NCI-H526 (cell line): ENCODE measurements at places on chromosomes 4 and X.

DNA sequence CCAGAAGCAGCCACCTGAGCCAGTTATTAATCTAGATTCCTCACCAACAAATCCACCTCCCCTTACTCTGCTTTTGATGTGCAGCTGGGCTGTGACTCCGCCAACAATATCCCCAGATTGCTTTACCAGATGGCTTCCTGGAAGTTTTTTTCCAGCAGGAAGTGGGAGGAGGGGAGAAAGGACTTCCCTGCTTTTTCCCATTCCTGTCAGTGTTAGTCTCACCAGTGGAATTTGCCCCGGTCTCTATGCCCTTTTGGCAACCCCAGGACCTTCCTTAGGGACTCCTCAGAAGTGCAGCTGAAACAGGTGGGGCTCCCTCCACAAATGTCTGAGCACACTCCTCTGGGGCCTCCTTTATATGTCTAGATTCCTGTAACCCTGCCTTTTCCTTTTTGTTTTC lies 465.2 kb upstream of the IGFBP7 start:
- DNase-seq, result no peak

DNA sequence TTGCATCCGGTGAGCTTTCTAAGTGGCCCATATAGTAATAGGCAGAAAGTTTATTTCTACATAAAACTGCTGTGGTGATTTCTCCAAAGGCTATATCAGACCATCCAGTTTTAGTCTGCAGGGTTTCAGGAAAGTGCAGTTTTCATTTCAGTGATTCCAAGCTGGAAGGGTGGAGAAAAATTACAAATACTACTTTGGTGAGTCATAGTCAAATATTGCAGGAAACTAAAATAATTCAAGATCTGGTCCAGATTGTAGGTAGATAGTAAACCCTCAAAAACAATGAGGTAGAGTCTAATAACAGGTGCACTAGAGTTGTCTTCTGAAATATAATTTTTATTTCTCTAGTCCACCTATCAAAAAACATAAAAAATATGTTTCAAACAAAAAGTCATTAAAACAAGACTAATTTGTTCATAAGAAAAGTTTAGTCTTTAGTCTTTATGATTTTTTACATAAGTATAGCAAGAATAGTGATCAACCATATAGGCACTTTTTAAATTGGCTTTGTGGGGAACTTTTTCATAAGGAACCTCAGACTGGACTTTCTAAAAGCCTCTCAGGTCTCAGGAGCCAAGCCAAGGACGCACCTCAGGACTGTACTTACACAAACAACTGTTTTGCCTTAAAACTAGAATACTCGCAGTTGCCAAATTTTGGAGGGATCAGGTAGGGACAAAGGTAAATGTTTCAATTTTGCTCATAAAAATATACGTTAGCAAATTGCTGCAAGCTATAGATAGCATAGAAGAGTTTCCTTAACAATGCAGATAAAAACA lies 101.8 kb upstream of the TLR3 start:
- DNase-seq, result no peak

GRCh38 chrX:109537324-109537665 lies 651 bp downstream of the NXT2 start:
- DNase-seq, result no peak

DNA sequence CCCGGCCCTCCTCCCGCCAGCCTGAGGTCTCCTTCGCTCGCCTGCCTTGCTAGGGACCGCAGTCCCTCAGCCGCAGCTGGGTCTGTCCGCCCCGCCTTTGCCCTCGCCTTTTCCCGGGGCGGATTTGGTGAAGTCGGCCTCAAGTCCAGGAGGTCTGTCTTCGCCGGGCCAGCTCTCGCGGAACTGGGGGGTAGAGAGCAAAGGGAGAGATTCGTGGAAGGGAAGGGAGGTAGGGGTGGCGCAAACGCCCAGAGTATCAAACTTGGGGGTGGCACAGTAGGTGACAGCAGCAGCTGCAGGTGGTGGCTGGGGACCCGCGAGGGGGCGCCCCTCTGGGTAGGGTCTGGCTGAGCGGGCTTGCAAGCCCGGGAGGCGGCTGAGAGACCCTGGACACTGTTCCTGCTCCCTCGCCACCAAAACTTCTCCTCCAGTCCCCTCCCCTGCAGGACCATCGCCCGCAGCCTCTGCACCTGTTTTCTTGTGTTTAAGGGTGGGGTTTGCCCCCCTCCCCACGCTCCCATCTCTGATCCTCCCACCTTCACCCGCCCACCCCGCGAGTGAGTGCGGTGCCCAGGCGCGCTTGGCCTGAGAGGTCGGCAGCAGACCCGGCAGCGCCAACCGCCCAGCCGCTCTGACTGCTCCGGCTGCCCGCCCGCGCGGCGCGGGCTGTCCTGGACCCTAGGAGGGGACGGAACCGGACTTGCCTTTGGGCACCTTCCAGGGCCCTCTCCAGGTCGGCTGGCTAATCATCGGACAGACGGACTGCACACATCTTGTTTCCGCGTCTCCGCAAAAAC lies at the start of gene NPY2R:
Gene NPY2R, plus strand, starts transcription at position 379 of the 797 bp plus-strand sequence. CDS start 5,304 bp downstream, outside the sequence.
- no peak for DNase-seq

- DNase-seq, result no peak
These were observed 102.0 kb downstream of the PTTG2 start for GRCh38 chr4:38062088-38062775.

- peak; percentile 33 for DNase-seq
These were observed 101.6 kb upstream of the MID1IP1 start for GRCh38 chrX:38699696-38700095.

- no peak for DNase-seq
These were observed 321.7 kb downstream of the DHX15 start for GRCh38 chr4:24262616-24263015.

GRCh38 chrX:119512146-119512800 lies 44.0 kb downstream of the SLC25A5 start:
- peak; percentile 27 for DNase-seq

DNA sequence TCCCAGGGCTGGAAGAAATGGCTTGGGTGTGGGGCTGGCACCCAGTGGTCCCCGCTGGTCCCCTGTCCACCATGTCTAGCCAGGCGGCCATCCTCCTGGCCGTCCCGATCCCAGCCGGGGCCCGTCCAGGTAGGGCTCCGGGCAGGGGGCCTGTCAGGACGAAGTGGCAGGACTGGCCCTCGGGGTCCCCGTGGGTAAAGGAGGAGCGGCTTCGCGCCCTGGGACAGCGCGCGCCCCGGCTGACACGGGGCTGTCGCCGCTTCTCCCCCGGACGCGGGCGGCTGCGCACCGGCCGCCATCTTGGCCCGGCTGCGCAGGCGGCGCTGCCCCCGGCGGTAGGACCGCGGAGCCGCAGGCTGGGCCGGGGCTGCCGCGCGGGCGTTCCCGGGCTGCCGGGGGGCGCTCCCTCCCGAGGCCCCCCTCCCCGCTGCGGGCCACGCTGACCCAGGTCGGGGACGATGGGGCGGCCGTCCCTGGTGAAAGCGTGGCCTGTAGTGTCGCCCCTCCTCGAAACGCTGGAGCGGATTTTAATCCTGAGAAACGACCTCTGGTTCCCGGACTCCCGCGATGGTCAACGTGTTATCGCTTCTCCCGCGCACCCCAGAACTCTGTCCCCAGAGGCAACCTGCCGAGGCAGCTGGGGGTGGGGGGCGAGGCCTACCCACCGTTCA lies 60.4 kb upstream of the BCOR start:
- DNase-seq, result peak; percentile 70

GRCh38 chrX:124462931-124463330 lies 116.6 kb downstream of the SH2D1A start:
- DNase-seq, result no peak

DNA sequence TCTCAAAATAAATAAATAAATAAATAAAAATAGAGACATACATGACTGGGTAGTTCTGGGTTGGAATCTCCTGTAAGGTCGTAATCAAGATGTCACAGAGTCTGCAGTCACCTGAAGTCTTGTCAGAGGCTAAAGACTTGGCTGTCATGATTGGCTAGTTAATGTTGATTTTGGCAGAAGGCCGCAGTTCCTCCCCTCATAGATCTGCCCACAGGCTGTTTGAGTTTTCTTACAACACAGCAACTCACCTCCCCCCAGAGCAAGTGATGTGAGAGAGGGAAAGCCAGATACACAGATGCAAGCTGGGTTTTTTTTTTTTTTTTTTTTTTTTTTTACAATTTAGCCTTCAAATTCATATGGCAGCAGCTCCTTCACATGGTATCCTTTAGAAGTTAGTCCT lies 36.4 kb upstream of the BMPR1B start:
- no peak for DNase-seq

DNA sequence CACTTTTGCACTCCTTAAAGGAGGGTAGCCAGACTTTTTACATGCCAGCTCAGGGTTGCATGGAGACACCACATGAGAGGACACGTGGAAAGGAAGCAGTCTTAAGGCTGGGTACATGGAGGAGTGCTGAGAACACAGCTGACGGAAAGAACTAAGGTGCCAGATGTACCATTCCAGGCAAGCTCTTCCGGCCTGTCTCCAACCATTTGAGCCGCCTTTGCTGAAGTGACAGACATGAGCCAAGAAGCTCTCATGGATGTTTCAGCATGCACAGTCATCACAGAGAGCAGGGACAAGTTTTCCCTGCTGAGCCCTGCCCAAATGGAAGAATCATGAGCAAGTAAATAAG lies 83.4 kb upstream of the BMP2K start:
- DNase-seq, result no peak

DNA sequence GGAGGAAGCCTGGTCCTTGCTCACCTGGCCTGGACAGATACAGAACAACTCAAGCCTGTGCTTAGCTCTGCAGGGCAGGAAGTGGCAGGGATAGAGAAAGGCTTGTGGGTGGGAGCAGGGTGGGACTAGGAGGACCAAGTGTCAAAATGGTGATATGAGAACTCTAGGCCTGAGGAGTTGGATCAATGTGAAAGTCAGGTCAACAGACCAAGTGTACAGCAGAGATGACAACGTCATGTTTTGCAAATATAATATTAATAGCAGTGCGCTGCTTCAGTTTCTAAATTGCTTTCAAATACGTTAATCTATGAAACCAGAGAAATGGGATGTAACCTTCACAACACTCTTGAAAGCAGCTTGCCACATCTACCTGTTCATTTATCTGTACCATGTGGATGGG lies 114.2 kb upstream of the MAP3K15 start:
- no peak for DNase-seq

- peak; percentile 36 for DNase-seq
These were observed 83.4 kb upstream of the MID1IP1 start for GRCh38 chrX:38717871-38718270.

GRCh38 chr4:94470132-94470531 lies 18.4 kb downstream of the PDLIM5 start:
- no peak for DNase-seq

GRCh38 chr4:1410491-1411325 lies 4.5 kb upstream of the NKX1-1 start:
- no peak for DNase-seq

- DNase-seq, result no peak
These were observed 205.3 kb downstream of the TLL1 start for GRCh38 chr4:166078383-166078782.

DNA sequence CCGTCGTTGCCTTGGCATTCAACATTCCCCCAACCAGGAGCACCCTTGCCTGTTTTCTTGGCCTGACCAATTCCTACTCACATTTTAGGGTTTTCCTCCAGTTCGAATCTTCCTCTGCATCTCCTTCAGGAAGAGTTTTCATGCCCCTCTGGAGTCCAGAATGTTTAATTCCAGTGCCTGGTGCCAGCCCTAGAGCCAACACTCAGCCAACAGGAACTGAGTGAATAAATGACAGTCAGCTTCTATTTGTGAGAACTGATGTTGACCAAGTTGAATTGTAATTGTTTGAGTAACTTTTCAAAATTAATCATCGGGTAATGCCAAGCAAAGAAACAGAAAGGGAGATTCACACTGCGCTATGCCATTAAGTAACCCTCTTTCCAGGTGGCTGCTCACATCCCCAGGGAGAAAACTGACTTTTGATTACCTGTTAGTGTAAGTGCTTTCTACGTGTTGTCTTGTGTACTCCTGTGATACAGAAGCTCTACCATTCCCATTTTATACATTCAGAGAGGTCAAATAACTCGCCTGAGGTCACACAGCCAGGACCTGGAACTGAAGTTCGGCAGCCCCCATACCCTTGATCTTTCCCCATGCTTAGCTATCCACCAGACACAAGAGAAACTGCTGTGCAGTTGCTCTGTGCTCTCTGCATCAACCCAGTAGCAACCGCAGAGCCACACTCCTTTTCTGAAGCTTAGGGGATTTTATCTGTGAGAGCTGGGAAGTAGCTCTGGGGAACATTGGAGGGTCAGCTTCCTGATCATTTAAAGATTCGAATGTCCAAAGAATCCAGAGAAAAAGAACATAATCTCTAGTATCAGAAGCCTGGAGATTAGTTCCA lies 19.0 kb upstream of the SLC2A9 start:
- DNase-seq, result no peak

DNA sequence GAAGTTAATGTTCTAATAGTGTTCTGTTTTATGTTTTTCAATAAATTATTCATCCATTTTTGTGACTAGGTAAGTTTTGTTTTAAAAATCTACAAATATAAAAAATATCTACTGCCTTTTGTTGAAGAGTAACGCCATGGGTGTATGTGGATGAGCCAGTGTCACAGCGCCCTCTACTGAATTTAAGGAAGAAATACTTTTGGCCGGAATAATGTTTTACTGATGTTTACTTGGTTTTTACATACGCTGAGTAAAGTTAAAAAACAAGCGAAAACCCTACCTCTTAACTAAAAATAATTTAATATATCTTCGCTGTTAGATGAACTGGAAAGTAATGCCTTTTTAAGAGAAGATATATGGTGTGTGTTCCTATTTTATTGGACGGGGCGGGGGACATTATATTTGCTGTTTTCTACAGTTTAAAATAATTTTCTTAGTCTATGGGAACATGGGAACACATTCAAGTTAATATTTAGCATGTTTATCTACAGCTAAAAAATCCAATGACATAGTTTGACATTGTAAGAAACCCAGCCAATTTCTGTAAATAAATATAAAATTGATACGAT lies 86.1 kb downstream of the CPE start:
- no peak for DNase-seq

GRCh38 chr4:70110917-70111316 lies 43.1 kb upstream of the PRR27 start:
- DNase-seq, result no peak

DNA sequence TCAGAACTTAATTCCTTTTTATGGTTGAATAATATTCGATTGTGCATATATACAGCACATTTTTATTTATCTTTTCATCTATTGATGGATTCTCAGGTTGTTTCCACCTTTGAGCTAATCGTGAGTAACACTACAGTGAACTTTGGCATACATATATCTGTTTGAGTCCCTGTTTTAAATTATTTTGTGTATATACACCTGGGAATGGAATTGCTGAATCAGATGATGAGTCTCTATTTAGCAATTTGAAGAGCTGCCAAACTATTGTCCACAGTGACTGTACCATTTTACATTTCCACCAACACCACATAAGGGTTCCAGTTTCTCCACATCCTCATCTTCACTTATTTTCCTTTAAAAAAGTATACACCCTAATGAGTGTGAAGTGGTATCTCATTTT lies 166.2 kb upstream of the FGF13 start:
- DNase-seq, result no peak
